Fibroblast of lung (primary cell): ENCODE measurements at places on chromosomes 2 and 18.
A peak's percentile ranks its signal among the peaks of the same experiment; 100 is the strongest.

GRCh38 chr18:40469851-40470250 lies 1485.2 kb upstream of the PIK3C3 start:
- no peak for DNase-seq

DNA sequence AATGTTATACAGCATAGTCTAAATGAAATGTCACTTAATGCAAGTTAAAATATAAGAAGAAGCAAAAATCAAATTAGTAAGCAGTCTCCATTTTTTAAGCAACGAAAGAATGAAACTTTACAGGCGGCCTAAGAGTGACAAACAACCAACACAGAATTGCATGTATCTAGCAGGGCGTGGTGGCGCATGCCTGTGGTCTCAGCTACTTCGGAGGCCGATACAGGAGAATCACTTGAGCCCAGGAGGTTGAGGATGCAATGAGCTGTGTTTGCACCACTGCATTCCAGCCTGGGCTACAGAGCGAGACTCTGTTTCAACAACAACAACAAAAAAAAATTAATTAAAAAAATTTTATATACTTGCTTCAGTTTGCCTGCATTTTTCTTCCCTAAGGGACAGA lies 16.6 kb downstream of the RBMS1 start:
- DNase-seq: peak; percentile 34

- no peak for DNase-seq
Observed at GRCh38 chr2:126715111-126715510, 59.2 kb downstream of the GYPC start.

- DNase-seq: no peak
Observed at GRCh38 chr2:38835990-38836389, 39.7 kb downstream of the DHX57 start.

GRCh38 chr2:162073888-162074631 lies at the start of gene DPP4:
Gene DPP4, minus strand, starts transcription at chr2:162074215. Its CDS starts 234 bp downstream, at chr2:162073981.
- no peak for DNase-seq

DNA sequence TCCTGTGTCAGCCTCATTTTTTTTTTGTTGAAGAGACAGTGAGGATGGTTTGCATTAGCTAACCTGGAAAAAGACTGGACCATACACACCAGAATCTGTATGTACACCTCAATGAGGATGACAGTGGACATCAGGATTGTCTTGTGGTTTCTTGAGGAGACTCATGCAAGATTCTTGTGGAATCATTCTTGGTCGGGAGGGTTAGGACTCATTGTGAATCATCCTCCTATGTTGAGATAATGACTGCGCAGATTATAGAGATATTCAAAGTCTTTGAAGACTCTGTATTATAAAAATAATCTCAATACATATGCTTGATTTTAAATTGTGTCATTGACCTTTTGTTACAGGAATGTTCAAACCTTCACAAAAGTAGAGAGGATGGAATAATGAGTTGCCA lies 49.1 kb upstream of the DOCK10 start:
- peak; percentile 70 for DNase-seq

DNA sequence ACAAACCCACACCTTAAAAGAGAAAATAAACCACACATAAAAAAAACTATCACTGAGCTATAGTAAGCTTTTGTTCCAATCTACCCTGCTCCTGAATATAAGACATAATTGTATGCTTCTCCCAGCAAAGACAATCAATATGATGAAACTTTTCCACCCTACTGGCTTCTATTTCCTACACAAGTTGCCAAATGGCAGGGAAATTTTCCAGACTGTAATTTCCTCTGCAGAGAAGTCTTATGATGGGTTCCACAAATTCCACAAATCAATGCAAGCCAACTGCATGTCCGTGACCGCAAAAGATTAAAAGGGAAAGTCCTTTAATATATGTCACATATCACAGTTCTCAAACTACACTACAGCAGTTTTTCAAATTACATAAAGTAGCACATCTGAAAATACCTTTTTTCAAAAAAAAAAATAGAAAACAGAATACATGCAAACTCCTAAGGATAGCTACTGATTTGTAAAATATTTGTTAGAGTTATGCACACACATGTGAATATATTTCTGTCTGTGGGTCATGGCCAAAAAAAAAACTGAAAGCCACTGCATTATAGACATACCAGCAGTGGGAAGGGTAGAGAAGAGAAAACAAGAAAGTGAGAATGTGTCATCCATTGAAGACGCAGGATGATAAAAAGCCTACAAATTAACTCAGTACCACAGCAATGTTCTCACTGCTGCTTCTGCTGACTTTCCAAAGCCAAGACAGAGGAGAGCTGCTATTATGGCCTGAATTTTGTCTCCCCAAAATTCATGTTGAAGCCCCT lies 61.4 kb downstream of the RPL31 start:
- DNase-seq: peak; percentile 61

- DNase-seq: no peak
Observed at GRCh38 chr2:68250196-68250595, 2.1 kb downstream of the PPP3R1 start.
